Activated T-helper 1 cell treated with anti-CD3 and anti-CD28 coated beads, Interleukin-12 subunit alpha, Interleukin-12 subunit beta, Interleukin-2, Interleukin-4 antibody, amounts not matched to agents 30 ng/mL and 10 ng/mL and 1 ng/mL, durations not matched to agents 14 hours and 24 hours and 36 hours (primary cell): ENCODE measurements at places on chromosomes 16 and 17. TPM values are rescaled to one million over a fixed set of nuclear protein-coding genes. Genes with fewer than 3 reads are reported as not detected.

DNA sequence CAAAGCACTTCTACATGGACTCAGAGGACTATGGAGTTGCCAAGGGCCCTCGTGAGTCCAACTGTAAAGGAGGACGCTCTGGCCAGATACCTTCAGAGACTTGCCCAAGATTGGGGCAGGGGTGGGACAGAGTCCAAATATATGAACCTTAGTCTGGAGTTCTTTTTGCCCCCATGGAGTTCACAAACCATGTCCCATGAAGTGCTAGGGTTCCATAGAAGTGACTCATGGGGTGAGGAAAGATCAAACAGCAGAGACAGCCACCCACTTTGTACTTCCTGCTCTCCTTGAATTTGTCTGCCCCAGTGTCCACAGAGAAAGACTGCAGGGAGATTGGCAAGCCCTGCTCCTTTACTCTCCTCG is 29.0 kb downstream of the SRL start:
- no peak for DNase-seq

DNA sequence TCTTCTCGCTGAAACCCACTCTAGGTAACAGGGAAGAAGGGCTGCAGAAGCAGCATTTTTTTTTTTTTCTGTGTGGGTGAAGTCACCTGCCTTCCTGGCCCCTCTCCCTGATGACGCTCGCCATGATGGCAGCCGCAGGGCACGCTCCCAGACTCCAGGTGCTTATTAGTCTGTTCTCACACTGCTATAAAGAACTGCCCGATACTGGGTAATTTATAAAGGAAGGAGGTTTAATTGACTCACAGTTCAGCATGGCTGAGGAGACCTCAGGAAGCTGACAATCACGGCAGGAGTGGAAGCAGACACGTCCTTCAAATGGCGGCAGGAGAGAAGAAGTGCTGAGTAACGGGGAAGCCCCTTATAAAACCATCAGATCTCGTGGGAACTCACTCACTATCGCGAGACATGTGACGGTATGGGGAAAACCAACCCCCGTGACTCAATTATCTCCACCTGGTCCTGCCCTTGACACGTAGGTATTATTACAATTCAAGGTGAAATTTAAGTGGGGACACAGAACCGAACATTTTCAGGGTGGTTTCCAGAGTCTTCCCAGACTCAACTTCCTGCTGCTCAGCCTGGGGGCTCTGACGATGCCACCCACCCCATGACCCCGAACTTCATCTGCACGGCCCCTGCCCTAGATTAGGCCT is 34.9 kb upstream of the NLRP1 start:
- DNase-seq = no peak

SSTR5 gene
- not detected in 2 replicates for total RNA-seq

SERPINF2 gene
- total RNA-seq = 0.12 and 0.41 TPM in 2 replicates

GRCh38 chr17:58391302-58391984 is 25.9 kb downstream of the RNF43 start:
- DNase-seq = no peak

KRT26 gene
- not detected in 2 replicates for total RNA-seq
